ENCODE measurements at places on chromosomes 3 and 15.

DNA sequence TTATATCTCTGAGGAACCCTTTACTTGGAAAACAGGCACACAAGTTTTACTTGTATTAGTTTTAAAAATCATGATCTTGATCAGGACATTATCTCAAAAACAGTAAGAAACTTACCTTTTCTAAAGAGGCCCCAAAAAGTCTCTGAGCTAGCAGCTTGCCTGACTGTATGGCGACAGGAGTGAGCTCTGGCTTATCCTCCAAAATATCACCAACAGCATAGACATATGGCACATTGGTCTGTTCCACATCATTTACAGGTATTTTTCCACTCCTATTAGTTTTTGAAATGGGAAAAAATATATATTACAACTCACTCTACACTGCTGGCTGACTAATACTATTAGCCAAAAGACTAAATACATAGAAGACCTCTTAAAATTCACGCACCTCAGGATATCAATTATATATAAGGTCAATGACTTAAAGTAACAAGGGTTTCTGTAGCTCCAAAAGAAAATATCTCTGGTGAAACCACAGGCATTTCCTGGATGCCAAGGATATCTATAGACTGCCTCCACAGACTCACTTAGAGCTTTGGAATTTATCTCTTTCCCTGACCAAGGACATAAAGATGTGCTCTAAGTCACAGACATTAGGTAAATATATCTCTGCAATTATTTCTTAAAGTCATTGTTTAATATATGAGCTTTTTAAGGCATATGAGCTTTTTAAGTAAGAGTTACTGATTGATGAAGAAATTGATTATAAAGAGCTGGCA lies 33.1 kb downstream of the TXNRD3 start:
- H3K36me3 ChIP-seq: no peaks in the 10 kb centered on the region
- H3K4me1 ChIP-seq: peaks cover 4% of the 10 kb centered on the region

- H3K36me3 ChIP-seq: no peaks in the 10 kb centered on the region
- H3K27me3 ChIP-seq: no peaks in the 10 kb centered on the region
- no peak for DNase-seq
- H3K4me3 ChIP-seq: no peak overlapping the region
These were observed 24.0 kb upstream of the BSN start for GRCh38 chr3:49530231-49530630.

DNA sequence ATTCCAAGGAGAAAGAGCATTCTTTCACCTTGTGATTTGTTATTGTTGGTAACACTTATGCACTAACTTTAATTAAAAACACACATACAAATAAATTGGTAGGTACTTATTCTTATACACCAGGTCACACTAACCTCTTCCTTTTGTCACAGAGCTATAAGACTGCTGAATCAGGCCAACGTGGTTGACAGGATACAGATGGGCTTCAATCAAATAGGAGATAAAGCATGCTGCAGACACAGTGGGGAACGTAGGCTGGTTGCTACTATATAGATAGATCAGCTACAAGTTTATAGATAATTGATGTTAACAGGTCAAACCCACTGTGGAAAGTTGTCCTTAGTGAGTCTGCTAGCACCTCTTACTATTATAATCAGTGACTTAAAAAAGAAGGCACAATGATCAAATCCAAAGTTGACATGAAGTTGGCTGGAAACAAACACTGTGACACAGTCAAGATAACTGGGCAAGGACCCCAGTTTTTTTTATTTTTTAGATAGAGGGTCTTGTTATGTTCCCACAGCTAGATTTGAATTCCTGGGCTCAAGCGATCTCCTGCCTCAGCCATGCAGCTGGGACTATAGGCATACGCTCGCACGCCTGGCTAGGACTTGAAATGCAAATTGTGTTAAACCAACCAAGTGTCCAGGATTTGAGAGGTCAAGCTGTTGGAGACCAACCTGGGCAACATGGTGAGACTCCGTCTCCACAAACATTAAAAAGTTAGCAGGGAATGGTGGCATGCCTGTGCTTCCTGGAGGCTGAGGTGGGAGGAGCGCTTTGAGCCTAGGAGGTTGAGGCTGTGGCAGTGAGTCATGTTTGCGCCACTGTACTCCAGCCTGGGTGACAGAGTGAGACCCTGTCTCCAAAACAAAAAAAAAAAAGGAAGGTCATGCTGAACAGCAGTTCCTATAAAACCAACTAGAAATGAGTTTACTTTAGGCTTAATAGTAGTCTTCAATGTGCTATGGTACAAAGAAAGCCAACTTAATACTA lies 97.9 kb upstream of the MEX3B start:
- no peak for DNase-seq
- H3K27me3 ChIP-seq: no peaks in the 10 kb centered on the region
- H3K36me3 ChIP-seq: peaks cover 6% of the 10 kb centered on the region
- no peak overlapping the region for H3K4me3 ChIP-seq

- H3K27ac ChIP-seq: no peak overlapping the region
- no peak for DNase-seq
These were observed 3.1 kb downstream of the MELTF start for GRCh38 chr3:197026481-197026866.

- H3K36me3 ChIP-seq: no peaks in the 10 kb centered on the region
- peak; percentile 28 for DNase-seq
- H3K27ac ChIP-seq: no peak overlapping the region
- no peak overlapping the region for H3K4me3 ChIP-seq
These were observed 35.8 kb downstream of the MGLL start for GRCh38 chr3:127786353-127787070.

Measured in natural killer cell treated with Interleukin-12 subunit alpha and Interleukin-12 subunit beta and Interleukin-15 and Interleukin-18, amount 100 ng/mL, for 72 hours (primary cell).